ENCODE measurements at places on chromosomes 5 and 9.
A peak's percentile ranks its signal among the peaks of the same experiment; 100 is the strongest.

- DNase-seq: no peak
Observed at GRCh38 chr9:14652729-14653377, 40.4 kb downstream of the ZDHHC21 start.

DNA sequence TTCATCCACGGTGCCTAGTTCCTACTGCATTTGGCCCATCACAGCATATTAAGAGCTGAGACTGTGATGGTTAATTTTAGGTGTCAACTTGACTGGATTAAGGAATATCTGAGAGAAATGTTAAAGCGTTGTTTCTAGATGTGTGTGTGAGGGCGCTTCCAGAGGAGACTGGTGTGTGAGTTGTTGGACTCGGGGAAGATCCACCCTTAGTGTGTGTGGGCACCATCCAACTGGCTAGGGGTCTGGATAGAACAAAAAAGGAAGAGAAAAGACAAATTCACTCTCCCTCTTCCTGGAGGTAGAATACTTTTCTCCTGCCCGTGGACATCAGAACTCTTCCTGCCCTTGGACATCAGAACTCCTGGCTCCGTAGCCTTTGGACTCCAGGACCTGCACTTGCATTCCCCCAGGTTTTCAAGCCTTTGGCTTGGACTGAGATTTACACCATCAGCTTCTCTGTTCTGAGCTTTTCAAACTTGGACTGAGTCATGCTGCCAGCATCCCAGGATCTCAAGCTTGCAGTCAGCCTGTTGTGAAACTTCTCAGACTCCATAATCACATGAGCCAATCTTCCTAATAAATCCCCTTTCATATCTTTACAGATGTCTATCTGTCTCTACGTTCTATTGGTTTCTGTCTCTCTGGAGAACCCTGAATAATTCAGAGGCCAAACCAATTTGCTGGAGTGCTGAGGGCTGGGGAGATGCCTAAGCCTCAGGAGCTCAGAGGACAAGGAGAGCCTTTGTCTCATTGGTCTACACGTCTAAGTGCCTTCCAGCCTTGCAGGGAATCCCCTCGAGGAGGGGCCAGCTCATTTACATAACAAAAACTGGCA lies 164.5 kb downstream of the DCP2 start:
- no peak for DNase-seq

DNA sequence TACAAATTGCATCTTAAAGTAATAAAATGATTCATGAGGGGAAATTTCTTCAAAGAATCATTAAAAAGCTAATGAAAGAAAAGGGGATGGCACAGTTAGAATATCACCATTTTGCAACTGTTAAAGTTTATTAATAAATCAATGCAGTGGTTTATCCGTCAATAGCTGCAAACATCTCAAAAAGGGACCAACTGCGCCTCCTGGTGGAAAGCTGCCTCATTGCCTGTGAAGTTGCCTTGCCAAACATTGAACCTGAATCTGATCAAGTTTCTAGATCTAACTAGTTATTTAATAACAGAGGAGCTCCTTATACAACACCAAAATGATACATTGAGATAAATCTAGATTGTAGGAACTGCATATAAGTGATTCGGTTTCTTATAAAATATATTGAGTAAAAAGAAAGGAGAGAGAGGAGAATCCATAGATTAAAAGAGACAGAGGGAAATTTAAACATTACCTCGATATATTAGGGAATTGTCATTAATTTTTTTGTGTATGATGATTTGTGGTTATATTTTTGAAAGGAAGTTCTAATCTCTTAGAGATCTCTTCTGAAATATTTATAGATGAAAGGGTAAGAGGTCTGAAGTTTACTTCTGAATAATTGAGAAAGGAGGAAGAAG lies 6.9 kb upstream of the NDUFB6 start:
- peak; percentile 84 for DNase-seq

DNA sequence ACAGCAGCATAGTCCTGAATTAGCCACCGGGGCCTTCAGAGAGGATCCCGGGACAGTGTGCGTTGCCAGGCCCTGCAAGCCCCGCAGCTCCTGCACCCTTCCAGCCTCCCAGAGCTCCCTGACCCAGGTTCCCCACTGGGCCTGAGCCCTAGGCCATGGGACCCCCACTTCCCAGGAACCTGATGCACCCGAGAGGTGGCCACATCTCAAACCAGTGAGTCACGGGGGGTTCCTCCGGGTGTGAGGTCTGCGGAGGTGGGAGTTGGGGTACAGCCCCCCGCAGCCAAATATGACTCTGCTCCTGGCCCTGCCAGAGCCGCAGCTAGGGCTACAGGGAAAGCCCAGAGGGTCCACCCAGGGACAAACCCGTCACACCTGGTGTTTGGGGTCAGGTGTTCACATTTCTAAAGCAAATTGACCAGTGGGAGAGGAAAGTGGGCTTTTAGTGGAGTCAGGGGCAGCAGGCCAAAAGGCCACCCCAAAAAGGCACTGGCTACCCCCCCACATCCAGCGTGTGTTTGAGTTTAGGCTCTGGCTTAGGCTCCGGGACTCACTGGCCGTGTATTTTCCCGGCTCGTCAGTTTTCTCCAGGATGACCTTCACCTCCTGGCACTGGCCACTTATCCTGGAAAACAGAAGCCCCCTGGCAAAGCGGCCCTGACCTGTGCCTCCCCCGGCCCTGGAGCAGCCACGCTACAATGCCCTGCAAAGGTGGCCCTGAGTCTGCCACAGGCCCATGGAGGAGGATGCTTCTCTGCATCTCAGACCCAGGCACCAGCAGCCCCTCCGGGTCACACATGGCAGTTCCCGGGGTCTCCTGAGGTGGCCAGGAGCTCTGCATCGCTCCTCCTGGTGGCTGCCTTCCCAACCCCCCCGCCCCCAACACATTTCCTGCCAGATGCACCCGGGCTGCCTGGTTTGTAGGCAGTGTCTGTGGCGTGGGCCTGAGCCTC lies 17.4 kb upstream of the OBP2B start:
- no peak for DNase-seq

DNA sequence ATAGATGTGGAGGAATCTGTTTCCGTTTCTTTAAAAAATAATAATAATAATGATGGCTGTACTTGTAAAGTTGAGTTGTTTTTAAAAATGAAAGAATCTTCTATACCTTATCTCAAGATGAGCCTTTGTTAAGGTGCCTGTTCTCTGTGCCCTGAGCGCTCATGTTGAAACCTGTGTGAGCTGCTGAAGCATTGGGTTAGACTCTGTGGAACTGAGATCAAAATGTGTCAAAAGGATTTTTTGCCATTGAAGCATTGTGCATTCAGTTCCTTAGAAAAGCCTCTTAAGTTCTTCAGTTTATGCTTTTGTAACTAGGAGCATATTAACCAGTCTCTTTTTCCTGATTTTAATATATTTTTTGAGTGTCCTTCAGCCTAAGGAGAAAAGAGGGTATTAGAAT lies 67.7 kb downstream of the NUP214 start:
- DNase-seq: no peak

DNA sequence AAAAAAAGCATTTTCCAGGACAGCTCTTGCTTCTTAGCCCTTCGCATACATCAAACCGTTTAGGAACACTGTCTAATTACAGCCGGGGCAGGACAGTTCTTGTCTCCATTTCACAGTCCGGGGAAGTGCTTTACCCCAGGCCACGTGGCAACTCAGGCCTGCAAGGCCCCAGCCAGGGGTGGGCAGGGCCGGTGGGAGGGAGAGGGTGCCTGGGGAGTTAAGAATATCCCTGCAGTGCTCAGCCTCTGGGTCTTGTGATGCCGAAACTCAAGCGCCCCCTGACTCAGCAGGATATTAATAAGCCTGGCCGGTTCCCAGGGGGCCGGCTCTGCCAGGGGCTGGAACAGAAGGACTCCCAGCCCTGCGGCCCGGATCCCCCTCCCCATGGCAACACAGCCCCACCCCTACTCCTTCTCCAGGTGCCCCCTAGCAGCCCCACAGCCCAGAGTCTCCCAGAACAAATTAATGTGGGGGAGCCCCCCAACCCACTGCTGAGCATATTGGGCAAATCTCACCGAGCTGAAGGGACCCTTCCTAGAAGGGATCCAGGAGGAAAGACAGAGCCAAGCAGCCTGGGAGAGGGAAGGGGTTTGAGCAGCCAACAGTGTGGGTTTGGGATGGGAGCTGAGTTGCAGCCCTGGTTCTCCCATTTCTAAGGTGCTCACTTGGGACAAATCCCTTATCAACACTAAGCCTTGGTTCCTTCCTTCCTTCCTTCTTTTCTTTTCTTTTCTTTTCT lies 45.3 kb downstream of the PLPP7 start:
- no peak for DNase-seq

DNA sequence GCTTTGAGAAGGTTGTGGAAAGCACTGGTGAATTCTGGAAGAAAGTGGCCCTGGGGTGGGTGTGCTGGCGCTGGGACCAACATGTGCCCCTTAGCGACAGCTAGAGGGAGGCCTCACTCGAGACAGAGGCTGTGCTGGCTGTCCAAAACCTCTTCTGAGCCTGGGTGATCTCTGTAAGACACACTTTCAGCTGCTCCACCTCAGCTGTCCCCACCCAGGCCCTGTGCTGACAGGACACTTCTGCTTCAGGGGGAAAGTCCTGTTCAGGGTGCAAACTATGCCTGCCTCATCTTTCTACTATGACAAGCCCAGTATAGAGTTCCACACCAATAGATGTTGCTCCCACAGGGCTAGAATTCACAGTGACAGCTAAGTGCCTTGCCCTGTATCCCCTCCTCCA lies 426.4 kb downstream of the MED10 start:
- no peak for DNase-seq

- DNase-seq: no peak
Observed at GRCh38 chr5:176614805-176615478, 5.0 kb upstream of the GPRIN1 start.

GRCh38 chr5:134833340-134834032 lies 12.3 kb upstream of the C5orf24 start:
- DNase-seq: no peak

- no peak for DNase-seq
Observed at GRCh38 chr5:98104454-98105188, 668.8 kb upstream of the RGMB start.

GRCh38 chr5:110865400-110866094 lies 126.7 kb downstream of the SLC25A46 start:
- no peak for DNase-seq

DNA sequence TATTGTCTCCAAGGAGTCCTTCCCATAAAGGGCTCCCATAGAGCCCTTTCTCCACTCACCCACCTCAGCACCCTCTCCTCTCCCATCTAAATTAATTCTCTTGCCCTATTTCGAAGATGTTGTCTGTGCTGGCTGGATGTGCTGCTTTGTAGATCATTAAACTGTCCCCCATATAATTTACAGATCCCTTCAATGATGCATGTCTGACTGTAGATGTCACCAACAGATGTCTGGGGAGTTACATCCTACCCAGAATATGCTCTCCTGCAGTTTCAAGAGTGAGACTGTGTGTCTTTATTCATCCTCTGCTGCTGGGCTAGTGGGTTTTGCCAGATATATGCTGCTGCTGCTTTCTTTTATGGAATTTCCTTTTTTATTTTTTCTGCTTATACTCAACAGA lies 351.2 kb downstream of the MLLT3 start:
- peak; percentile 5 for DNase-seq

DNA sequence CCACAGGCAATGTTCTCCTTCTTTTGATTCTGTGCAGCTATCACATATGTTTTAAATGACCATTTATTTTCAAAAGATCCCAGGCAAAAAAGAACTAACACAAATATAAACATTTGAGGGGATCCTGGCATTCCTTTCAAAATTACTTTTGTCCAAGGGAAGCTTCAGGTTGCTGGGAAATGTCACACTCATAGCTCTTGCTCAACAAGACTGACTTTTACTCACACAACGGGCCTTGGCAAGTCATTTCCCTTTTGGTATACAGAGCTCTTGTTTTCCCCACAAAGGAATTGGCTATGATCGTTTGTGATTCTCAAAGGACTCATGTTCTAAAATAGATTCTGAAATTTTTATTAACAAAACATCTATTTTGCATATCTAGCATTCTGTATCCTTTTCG lies 4.5 kb upstream of the PALM2AKAP2 start:
- DNase-seq: no peak

- DNase-seq: no peak
Observed at GRCh38 chr5:158903006-158903405, 196.7 kb downstream of the EBF1 start.

GRCh38 chr5:119322948-119323537 lies 32.8 kb upstream of the TNFAIP8 start:
- no peak for DNase-seq

- DNase-seq: no peak
Observed at GRCh38 chr5:180622910-180623309, 26.5 kb downstream of the FLT4 start.

DNA sequence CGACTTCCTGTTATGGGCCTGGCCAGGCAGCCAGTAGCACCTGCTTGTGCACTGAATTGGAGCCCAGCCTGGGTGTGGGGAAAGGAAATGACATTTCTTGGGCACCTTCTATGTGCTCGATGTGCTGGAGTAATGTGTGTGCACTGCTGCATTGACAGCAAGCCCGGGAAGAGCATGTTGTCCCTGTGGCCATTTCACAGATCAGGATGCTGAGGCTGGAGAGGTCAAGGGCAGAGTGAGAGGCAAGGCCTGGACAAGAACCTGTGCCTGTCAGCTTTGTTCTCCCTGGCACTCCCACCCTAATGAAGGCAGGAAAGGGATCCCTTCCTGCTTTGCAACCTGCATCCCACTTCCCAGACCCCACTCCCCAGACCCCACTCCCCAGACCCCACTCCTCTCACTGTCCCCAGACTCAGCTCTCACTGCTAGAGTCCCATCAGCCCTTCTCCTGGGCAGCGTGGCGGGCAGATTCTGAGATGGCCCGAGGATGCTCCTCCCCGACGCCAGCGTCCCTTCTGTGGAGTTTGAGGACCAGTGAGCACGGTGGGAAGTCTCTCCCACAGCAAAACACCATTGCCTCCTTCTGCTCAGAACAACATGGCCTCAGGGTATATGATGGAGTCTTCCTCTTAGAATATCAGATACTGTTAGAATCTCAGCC lies 49.6 kb downstream of the BARX1 start:
- DNase-seq: no peak

DNA sequence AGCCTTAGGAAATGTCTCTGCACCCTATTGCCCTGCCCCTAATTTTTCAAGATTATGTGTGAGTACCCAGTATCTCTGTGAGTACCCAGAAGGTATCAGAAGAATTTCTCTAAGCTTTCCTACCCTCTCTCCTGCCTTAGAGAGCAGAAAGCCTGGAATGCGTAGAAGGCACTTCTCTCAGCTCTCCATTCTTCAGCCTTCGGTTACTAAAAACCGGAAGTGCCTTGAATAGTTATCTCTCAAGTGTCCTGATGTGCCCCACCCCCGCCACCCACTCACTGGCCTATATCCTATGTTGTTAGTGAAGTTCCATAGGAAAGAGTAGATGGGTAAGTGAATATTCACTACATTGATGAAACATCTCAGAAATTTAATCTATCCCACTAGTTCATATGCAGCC lies 210.7 kb upstream of the CDH10 start:
- no peak for DNase-seq

GRCh38 chr9:123319541-123320339 lies 36.3 kb upstream of the CRB2 start:
- DNase-seq: no peak

- DNase-seq: no peak
Observed at GRCh38 chr5:116614603-116614920, 39.9 kb upstream of the SEMA6A start.

GRCh38 chr5:136529081-136529480 lies 163.7 kb upstream of the TRPC7 start:
- DNase-seq: no peak
